Nephron progenitor cell (in vitro differentiated cells): ENCODE measurements at places on chromosomes 12 and 14.

GRCh38 chr14:70962935-70963334 lies 55.7 kb downstream of the PCNX1 start:
- no peak for DNase-seq

- DNase-seq, result no peak
Observed at GRCh38 chr14:59217011-59217410, 28.5 kb downstream of the DAAM1 start.

DNA sequence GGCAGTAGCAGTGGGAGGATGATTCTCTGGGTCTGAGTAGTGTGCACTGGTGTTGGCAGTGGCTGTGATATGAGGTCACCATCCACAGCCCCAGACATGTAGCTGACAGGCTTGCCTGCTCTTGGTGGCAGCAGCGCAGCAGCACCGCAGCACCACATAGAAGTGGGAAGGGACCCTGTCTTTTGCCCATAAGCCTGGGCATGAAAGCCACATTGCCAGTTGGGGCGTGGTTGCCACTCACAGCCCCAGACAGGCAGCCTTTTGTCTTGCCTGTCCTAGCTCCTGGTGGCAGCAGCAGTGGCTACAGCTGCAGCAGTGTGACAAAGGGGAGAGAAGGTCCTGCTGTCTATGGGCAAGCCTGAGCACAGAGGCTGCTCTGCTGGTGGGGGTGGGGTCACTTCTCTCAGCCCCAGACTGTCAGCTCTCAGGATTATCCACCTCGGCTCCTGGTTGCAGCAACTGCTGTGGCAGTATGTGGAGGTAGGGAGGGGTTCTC lies 71.5 kb downstream of the BRMS1L start:
- DNase-seq, result no peak

- DNase-seq, result no peak
Observed at GRCh38 chr14:62674563-62675237, 370.6 kb downstream of the KCNH5 start.

DNA sequence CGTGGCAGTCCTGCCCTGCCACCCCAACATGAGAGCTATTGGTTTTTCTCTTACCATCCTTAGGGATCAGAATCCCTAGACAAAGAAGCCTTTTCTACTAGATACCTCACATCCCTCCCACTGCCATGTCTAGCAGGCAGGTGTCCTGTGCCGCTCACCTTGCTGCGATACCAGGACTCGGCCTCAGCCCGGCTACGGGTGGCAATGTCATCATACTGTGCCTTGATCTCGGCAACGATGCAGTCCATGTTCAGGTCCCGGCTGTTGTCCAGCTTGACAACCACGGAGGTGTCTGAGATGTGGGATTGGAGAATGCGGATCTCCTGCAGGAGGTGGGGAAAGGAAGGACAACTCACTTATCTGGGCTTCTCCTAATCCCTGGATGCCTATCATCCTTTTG lies 4.5 kb downstream of the KRT83 start:
- DNase-seq, result no peak

DNA sequence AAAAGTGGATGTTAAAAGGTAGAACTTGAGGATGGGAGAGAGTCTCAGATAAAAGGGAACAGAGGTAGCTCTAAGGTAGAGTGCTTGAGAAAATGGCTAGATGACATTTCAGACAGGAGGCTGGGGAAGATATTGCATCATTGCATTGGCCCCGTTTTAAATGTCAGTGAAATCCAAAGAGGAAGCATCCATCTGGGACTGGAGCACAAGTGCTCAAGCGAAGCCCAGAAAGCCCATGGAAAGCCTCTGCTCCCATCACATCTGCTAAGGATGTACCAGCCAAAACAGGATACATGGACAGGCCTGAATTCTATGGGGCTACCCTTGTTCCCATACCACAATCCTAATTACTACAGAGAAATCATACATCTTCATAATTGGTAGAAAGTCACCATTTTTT lies 581.5 kb upstream of the TMEM132C start:
- DNase-seq, result no peak
